ENCODE measurements at places on chromosomes 5 and 9.

DNA sequence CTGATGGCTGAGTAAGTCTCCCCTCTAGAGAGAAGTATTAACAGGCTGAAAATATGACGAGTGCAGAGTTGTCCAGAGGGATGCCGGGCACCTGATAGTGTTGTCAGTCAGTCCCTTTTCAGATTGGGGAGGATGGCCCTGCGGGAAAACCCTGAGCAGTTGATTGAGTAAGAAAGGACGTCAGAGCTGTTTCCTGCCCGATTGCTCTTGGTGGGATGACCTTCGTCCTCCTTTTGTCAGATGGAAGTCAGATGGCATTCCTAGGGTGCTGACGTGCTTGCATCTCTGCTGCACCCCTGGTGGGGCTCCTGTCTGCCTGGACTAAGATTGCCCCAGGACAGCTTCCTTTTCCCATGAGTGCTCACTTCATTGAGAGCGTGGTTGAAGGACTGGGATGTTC is 9.8 kb downstream of the ZNF354B start:
- DNase-seq, result no peak

DNA sequence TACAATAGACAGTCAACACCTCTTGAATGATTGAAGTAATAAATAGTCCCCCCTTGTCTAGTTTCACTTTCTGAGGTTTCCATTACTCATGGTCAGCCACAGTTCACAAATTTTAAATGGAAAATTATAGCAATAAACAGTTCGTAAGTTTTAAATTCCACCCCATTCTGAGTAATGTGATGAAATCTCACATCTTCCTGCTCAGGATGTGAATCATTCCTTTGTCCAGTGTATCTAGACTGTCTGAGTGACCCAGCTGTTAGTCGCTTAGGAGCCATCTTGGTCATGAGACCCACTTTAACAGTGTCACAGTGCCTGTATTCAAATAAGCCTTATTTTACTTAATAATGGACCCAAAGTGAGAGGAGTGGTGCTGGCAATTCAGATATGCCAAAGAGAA is 311.6 kb upstream of the PRR16 start:
- DNase-seq, result no peak

DNA sequence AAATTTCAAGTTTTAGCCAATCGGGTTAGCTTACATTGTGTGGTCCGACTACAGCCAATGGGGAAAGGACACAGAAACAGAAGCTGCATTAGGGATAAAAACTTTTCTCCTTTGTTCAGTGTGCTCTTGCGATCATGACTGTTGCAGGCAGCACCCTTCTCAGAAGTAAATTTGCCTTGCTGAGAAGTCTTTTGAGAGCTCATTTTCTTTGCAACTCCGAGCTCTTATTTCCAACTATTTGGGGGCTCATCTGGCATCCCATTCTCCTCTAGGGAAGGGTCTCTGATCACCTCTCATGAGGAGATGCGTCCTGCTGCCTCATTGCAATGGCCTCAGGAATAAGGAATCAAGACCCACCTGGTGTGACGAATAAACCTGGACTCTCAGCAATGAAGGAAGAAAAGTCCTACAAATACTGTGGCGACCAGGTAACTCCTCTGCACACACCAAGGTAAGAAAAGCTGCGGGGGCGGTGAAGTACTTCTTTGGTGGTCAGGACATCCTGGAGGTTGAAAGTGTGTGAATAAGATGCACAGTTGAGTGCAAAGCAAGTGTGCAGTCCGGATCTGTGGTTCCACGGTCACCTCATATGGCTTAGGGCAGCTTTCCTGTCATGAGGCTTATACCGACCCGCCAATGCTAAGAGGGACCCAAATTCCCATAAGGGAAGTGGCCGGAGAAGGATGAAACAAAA is 20.4 kb downstream of the CNOT8 start:
- DNase-seq, result no peak

- no peak for DNase-seq
These were observed 218.4 kb downstream of the MED10 start for GRCh38 chr5:6159832-6160430.

- DNase-seq, result no peak
These were observed 112.5 kb downstream of the SLC25A46 start for GRCh38 chr5:110851357-110851756.

- DNase-seq, result no peak
These were observed 44.9 kb upstream of the STXBP1 start for GRCh38 chr9:127567035-127567729.

DNA sequence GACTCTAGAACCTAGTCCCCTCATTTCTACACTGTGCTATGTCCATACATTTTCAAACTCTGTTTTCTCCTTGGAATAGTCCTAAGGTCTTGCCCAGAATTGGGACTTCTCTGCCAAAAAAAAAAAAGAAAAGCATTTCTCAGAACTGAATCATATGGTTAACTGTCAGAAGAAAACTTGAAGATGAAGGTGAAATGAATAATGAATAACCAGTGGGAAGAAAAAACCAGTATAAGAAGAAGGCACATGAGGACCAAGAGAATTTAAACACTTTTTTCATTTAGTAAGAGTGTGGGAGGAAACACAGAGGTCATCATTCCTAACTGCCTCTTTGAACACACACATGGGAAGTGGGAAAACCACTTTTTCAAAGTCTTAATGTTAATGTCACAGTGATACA is 197.7 kb downstream of the PRELID2 start:
- DNase-seq, result no peak

DNA sequence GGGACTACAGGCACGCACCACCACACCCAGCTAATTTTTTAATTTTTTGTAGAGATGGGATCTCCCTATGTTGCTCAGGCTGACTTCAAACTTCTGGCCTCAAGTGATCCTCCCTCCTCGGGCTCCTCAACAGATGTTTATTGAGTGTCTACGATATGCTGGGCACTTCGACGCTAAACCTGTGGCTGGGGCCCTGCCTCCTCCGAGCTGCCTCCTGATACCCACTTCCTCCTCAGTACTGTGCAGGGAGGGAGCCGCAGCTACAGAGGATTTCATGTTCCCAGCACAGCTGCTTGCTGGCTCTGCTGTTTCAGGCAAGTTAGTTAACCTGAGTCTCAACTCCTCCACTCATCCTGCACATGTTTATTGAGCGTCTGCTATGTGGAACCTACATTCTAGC is 9.6 kb downstream of the AIF1L start:
- no peak for DNase-seq

GRCh38 chr9:8515748-8516147 is 716.2 kb upstream of the DMAC1 start:
- no peak for DNase-seq

DNA sequence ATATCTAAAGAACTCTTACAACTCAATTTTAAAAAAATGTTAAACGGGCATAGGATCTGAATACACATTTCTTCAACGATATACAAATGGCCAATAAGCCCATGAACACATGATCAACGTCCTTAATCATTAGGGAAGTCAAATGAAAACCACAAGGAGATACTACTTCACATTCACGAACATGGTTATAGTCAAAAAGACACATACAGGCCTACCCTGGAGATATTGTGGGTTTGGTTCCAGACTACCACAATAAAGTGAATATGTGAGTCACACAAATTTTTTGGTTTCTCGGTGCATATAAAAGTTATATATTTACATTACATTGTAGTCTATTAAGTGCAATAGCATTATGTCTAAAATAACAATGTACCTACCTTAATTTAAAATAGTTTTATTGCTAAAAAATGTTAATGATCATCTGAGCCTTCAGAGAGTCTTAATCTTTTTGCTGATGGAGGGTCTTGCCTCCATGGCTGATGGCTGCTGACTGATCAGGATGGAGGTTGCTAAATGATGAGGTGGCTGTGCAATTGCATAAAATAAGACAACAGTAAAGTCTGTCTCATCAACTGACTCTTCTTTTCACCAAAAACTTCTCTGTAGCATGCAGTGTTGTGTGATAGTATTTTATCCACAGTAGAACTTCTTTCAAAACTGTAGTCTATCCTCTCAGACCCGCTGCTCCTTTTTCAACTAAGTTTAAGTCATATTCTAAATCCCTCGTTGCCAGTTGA is 15.1 kb downstream of the AK3 start:
- no peak for DNase-seq

DNA sequence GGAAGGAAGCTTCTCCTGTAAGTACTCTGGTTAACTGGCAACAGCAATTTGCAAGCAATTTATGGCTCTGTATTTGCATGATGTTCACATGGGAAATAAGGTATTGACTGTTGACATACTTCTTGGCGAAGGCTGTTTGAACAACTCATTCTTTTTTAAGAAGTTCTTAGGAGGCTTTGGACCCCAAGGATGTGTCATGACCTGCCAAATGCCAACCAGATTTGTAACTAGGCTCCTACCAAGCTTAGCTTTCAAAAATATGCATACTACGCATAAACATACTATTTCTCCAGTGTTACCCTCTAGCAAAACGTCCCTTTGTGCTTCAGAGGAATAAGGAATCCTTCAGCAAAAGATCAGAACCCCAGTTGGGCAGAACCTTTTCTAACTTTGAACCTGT is 165.2 kb upstream of the MSX2 start:
- DNase-seq, result no peak

DNA sequence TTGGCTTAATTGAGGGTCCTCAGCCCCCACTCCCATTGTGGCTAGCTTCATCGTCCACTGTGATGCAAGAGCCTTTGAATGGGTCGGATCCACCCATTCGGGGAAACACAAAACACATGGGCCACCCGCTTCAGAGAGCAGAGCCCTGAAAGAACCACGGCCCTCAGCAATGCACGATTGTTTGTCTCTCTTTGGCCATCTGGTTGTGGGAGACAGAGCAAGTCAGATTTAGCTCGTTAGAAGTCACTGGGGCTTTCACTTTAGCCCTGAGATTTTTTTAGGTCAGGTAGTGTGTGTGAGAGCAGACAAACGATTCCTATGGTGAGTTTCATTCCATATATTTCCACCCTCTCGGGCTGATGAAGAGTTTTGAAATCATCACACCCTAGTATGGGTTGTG is 12.9 kb upstream of the COL15A1 start:
- DNase-seq, result no peak

DNA sequence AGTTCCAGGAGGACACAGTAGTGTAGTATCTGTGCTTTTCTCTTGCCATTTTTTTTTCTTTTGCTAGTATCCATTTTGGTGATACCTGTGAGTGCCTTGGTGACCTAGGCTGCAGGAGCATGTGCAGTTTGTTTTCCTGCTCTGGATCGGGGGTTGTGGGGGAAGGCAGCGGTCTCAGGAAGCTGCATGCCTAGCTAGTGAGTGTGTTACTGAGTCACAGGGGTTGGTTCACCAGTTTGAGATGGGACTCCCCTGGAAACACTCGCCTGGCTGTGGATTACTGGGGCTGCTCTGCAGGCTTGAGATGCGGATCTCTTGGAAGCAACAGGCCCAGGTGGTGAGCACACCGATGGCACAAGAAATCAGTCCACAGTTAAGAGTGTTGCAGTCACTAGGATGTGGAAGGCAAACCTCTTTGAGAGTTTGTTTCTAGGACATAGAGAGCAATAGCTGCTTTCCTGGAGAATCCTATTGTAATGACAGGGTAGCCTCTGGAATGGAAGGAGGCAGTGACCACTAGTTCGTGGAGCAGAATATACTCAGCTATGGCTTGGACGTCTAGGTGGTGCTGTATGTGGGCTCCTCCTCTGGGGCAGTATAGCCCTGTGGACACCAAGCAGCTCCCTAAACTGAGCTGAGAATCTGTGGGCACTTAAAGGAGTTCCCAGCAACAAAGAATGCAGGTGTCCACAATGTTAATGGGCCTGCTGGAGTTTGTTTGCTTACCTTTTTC is 20.0 kb upstream of the SPATA31E1 start:
- no peak for DNase-seq

DNA sequence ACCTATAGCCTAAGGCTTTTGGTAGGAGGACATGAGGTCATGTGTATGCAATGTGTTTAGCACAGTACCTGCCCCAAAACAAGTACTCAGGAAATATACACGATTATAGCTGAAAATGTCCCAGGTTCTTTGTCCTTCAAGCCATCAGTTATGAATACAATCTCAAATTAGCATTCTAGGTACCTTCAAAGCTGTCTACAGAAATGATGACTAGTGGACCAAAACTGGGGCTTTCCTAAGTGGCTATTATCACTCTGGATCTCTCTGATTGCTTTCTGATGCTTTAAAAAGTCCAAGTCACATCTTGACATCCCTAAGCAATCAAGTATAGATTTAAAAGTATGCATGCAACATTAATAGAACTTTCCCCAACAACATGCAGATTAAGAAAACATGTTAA is 93.0 kb upstream of the SLIT3 start:
- DNase-seq, result no peak

DNA sequence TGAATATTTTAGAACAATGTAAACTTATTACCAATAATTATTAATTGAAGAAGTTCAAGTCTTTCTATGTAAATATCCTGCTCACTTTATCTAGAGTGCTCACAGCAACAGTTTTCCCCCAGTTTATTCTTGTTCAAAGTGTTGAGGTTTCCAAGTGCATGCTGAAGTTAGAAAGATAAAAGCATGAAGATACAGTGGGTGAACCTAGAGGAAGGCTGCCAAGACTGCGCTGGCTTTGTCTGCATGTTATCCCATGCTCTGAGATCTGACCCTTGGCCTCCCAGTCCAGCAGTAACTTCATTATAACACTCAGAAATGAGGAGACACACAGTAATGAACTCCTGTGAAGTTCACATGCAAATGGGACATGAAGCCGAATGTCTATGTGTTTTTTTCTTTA is 76.0 kb upstream of the PIP5K1B start:
- no peak for DNase-seq
